Globus pallidus (tissue), 1 donor: ENCODE measurements at places on chromosomes 11 and 22.

GRCh38 chr11:122910775-122911174, 28.2 kb downstream of the JHY start:
- DNase-seq: peak; percentile 7

- peak; percentile 85 for DNase-seq
Observed at GRCh38 chr11:15843309-15843872, 513.0 kb downstream of the SOX6 start.

DNA sequence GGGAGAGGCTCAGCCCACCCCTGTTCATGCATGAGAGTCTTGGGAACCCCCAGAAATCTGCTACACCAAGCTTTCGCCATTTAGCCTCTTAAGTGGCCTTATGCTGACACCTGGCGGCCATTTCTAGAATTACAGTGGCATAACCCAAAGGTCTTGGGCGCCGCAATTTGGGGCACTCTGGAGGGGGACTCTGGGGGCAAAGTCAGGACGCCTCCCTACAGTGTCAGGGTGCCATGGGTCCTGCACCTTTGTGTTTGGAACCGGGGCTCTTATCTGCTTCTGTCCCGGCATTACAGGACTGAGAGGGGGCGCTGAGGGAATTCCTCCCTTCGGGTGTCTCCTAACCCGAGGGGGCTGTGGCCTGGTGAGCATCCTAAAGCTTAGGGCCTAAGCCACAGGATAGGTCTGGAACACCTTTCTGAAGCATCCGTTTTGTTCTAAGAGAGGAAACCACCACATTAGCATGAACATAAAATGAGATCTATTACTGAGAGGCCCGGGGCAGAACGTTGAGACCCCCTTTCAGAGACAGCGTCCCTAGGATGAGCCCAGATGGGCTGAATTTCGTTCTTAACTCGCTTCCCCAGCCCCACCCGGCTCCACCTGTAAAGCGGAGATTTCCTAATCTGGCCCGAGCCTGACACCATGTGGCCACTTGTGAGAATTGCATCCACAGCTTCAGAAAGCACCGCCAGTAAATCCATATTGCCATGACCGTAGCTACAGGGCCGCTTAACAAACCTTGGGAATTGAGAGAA, 9.3 kb downstream of the INS start:
- peak; percentile 54 for DNase-seq

DNA sequence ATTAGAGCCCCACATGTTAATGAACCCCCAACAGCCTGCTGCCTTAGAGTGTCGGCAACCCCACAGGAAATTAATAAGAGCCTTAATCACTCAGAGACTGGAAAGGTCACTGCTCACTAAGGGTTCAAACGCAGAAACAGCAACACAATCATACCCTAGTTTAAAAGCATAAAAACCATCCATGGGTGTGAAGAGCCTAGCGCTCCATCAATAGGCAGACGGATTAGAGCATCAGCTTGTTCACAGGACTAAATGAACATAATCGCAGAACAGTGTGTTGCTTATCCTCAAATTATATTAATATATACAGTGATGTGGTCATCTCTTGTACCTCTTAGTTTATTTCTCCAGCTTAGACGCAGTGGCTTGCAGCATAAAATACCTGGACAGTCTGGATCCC, 720.7 kb downstream of the OPCML start:
- no peak for DNase-seq

- no peak for DNase-seq
Observed at GRCh38 chr11:110857892-110858546, 145.8 kb upstream of the ARHGAP20 start.

GRCh38 chr11:115141231-115142114, 362.7 kb downstream of the CADM1 start:
- DNase-seq: no peak

DNA sequence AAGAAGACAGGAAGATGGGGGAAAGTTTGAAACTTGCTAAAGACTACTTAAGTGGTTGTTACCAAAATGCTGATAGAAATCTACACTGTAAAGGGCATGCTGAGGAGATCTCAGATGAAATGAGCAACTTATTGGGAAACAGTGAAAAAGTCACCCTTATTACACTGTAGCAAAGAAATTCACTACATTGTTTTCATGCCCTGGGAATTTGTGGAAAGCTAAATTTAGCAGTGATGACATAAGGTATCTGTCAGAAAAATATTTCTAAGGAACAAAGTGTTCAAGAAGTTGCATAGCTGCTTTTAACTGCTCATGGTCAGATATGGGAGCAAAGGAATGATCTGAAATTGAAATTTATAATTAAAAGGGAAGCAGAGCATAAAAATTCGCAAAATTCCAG, 702.4 kb upstream of the LRRC4C start:
- no peak for DNase-seq

DNA sequence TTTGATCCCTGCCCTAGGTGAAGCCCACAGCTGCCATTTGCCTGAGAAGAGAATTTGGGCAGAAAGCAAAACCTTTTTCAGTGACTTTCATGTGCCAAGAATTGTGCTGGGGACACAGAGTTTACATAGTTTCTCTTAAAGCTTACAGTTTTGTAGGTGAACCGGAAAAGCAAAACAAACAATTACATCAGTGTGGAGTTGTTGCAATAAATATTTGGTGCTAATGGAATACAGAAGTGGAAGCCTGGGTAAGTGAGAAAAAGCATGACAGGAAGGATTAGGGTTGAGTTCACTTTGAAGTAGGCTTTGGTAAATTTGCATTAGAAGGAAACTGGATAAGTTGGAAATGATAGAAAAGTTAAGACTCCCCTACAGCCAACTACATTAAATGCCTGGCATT, 82.7 kb downstream of the RASSF10 start:
- no peak for DNase-seq

DNA sequence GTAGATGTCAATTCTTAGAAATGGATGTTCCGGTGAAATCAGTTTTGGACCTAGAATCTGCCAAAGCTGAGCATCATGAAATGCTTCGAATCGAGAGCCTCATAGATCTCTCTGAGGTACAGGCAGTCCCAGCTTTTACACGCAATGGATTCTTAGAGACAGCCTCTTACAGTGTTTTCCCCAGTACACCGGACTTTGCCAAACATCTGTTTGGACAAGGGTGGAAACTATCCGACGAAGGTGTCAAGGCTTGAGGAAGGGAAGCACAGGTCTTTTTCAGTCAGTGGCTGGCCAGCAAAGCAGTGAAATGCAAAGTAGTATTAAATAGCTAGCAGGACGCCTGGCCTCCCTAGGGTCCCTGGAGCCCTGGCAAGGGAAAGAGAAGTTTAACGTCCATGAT, 4.9 kb downstream of the GRK3 start:
- DNase-seq: no peak

GRCh38 chr11:114097832-114098231, 38.3 kb downstream of the ZBTB16 start:
- DNase-seq: no peak

DNA sequence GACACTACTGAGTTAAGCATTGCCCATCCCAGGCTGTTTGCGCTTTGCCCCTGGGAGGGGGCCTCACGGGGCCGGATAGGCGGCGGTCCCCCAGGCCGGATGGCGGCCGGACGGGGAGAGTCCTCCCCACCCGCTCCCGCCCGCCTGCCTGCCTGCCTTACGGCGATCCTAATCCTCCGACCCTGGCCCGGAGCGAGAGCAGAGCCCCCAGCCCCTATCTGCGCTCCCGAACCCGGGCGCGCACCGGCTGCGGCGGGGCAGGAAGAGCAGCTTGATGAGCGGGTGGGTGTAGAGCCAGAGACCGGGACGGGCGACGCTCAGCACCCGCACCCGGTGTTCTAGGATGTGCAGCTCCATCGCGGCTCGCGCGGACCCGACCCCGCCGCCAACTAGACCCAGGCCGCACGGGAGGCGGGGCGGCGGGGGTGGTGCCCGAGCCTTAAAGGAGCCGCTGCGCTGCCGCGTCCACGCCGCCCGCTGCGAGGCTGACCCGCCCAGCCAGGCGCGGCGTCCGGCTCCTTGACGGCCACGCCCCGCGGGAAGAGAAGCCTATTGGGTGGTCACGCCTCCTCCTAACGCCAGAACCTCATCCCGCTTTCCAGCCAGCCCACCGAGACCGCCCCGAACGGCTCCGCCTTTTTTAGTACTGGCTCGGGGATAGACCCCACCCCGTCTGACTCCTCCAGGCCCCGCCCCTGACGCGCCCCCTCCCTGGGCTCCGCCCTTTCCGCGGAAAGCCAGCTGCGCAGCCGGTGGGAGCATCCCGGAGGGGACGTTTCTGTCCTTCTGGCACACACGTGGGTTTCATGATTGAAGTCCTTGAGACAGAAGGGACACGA, at the start of gene CASTOR1:
Gene CASTOR1 (minus strand): TSS at position 365 of the 839 bp plus-strand sequence. CDS start 8 bp downstream, at position 357.
- peak; percentile 91 for DNase-seq

DNA sequence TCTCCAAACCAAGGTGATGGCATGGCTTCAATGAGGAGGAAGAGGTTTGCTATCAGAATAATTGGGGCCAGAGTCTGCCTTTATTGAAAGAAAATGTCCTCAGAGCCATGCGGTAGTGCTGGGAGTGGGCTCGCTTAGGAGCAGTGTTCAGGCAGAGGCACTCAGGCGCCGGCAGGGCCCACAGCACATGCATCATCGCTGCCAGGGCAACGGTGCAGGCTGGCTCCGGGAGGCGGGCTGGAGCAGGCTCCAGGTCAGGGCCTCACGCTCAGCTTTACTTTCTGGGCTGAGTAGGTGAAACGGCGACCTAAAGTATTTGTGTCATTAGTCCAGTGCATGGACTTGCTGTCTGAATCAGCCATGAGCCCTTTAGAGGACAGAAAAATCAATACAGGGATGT, 169.9 kb upstream of the CCDC90B start:
- DNase-seq: no peak

DNA sequence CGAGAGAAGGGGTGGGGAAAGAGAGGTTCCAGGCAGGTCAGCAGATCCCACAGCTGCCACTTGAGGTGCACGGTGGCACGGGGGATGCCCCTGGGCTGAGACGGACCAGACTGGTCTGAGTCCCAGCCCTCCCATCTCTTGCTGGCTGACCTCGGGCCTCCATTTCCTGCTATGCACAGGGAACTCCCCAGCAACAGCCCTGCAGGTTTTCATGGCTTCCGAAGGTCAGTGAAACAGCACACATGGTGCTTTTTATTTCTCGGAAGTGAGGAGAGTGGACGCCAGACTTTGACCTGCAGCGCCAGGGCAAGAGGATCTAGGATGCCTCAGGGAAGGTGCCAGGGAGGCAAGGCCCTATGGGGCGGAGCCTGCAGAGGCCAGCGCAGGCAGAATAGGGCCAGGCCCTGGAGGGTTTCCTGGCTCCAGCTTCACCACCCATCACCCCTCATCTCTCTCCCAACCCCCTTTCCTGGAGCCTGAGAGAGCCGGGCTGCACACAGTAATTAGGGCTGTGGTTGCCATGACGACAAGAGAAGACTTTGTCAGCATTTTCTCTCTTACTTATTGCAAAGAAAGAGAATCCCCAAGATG, 29.5 kb downstream of the SLC22A12 start:
- no peak for DNase-seq

DNA sequence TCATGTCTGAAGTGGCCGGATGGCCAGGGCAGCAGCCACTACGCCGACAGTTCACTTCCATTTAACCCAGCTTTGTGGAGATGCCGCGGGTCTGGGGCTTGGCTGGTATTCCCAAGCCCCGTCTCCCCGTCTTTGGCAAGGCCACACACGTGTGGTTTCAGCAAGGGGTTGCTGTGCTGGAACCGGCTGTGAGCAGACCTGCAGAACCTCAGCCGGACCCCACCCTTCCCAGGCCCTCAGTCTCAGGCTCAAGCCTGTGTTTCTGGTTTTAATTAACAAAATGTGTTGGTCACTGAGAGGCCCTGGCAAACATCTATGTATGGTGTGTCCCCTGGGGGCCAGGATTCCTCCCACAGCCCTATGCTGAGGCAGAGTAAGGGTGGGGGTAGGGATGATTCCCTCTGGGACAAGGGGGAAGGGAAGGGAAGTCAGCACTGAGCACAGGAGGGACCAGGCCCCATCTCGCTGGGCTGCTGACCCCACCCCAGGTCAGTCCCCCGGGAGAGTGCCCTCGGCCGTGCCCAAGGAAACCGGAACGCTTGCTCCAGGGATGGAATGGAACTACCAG, 9.3 kb downstream of the OSBPL5 start:
- DNase-seq: no peak

DNA sequence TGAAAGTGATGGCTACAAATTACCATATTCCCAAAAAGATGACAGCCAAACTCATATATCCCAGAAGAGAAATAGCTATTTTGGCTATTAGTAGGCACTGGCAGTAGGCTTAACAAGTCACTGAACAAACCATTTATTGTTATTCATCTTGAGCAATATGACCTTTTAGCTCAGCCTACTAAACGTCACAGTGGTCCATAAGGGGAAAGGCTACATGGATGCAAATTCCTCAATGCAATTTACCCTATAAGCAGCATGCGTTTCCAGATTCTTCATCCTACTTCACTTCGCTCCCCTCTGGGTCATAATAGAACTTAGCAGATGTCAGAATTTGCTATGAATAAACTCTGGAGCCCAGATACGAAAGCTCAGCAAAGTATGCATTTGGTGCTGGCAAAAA, 114.0 kb downstream of the SIK3 start:
- DNase-seq: no peak

GRCh38 chr22:22721681-22722354, 77.4 kb downstream of the GGTLC2 start:
- DNase-seq: no peak

GRCh38 chr22:26581633-26582168, 8.2 kb downstream of the TPST2 start:
- no peak for DNase-seq

- no peak for DNase-seq
Observed at GRCh38 chr11:61743486-61744095, 8.8 kb upstream of the MYRF start.

- peak; percentile 57 for DNase-seq
Observed at GRCh38 chr11:118530683-118531596, at the start of gene TMEM25. Gene TMEM25, plus strand, starts transcription at chr11:118531192. Its CDS starts 610 bp downstream, at chr11:118531802.

DNA sequence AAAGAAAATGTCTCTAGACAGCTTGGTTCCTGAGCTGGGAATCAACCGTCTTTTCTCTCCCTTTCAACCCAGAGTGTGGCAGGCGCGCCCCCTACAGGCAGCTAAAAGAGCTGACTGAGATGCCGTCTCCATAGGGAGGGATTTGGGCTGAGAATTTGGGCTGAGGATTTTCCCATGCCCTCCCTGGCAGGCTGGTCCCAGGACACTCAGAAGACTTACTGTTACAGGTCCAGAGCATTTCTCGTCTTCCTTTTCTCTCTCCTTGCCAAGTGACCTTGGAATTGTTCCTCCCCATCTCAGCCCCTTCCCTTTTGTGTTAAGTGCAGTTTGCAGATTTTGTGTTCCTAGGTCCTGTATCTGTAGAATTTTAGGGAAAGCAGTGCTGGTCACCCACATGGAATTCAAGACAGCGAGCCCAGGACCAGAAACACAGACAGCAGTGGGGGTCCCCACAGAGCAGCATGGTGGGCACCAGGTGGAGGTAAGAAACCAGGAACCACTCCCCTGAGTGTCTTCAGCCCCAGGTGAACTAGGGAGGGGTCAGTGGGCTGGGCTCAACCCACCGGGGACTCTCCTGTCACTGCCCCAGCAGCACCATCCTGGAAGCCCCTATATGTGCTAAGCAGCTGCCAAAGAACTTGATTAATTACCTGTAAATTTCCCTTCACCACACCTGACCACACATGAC, 9.9 kb upstream of the IGLL5 start:
- DNase-seq: peak; percentile 28
